Suprapubic skin (tissue), 4 donors: ENCODE measurements at places on chromosomes 7 and 10. TPM values are rescaled to one million over a fixed set of nuclear protein-coding genes. Genes with fewer than 3 reads are reported as not detected.

Gene NPSR1
- total RNA-seq, result not detected

Gene ZNF804B
- not detected for total RNA-seq

Gene AKR1D1
- total RNA-seq, result not detected

Gene LRRN3
- total RNA-seq, result 0.30 TPM

Gene GPR85
- total RNA-seq, result 0.17 TPM

Gene TSPAN12
- total RNA-seq, result 1.7 TPM

Gene PDIA4
- 57.1 TPM for total RNA-seq

Gene ZNF239
- 0.57 TPM for total RNA-seq

Gene VIPR2
- not detected for total RNA-seq

Gene BICC1
- 6.9 TPM for total RNA-seq

- no peak for DNase-seq
Measured at GRCh38 chr7:7971308-7972040, 2.9 kb downstream of the GLCCI1 start.

DNA sequence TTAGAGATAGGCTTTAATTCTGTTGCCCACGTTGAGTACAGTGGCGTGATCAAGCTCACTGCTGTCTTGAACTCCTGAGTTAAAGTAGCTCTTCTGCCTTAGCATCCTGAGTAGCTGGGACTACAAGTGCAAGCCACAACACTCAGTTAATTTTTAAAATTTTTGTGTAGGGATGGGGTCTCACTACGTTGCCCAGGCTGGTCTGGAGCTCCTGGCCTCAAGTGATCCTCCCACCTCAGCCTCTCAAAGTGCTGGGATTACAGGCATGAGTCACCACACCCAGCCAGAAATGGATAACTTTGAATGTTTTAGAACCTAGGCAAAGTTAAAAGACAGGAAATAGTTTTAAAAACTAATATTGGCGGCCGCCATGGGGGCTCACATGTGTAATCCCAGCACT lies 43.9 kb upstream of the OTUD1 start:
- DNase-seq, result no peak

DNA sequence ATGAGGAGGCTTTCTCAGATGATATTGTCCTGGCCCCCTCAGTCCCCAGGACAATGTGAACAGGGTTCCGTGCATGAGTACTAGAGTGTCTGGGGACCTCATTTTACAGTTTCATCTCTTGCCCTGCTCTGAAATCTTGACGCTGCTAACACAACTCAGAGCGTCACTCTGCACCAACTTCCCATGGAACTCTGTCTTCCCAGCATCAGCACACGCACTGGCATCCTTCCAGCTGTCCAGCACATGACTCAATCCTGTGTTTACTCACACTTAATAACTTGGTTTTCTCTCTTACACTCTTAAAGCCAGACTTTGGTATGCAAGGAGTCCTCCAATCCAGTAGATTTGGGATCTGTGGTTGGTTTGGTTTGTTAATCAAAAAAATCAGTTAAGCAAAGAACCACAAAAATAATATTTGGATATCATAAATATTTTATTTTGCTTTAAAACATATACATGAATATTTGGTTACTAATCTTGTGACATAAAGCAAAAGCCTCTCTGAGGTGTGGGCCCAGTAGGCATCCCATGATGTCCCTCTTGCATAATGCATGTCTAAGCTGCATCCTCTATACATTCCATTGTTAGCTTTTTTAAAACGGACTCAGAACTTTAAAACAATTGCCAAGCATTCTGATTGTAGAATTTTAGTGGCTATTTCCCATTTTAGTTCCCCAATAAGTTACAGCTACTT lies 131.0 kb downstream of the CXCL12 start:
- DNase-seq, result no peak

GRCh38 chr10:73837072-73837471 lies 25.7 kb upstream of the NDST2 start:
- no peak for DNase-seq

- no peak for DNase-seq
Measured at GRCh38 chr7:24831240-24831639, 74.0 kb upstream of the GSDME start.

DNA sequence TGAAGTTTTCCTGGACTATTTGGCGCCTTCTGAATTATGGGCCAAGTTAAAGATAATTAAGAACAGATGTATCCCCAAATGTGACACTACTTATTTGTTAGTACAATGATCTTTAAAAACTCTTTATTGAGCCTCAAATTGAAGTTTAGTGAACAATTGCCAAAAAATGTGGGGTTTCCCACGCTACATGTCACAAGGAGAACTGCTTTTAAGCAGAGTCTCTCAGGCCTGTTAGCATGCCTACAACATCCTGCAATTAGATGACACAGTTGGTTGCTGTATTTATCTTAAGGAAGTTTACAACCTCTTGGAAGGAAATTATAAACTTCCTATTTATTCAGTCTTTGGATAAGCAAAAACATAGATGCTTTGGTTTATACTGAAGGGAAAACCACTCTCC lies 733.0 kb downstream of the TNS3 start:
- DNase-seq, result no peak

- no peak for DNase-seq
Measured at GRCh38 chr10:32412499-32412853, 33.5 kb upstream of the CCDC7 start.

- DNase-seq, result no peak
Measured at GRCh38 chr10:9992661-9993060, 1025.0 kb upstream of the CELF2 start.

DNA sequence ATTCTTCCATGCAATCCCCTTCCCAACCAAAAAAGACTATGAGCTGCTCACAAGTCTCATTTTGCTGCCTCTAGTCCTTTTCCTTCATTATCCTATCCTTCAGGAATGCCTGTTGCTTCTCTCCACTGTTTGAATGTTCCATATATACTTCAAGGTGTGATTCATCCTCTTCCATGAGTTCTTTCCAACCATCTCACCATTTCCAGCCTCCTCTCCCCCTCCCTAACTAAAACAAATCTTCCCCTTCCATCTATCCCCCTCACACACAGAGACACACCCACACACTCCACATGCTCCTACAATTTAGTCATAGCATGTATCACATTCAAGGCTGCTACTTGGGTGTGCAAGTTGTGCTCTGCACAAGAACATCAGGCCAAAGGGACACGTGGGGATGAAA lies 254.3 kb downstream of the DYNC1I1 start:
- no peak for DNase-seq

- DNase-seq, result no peak
Measured at GRCh38 chr10:61961278-61961677, 59.8 kb downstream of the ARID5B start.

DNA sequence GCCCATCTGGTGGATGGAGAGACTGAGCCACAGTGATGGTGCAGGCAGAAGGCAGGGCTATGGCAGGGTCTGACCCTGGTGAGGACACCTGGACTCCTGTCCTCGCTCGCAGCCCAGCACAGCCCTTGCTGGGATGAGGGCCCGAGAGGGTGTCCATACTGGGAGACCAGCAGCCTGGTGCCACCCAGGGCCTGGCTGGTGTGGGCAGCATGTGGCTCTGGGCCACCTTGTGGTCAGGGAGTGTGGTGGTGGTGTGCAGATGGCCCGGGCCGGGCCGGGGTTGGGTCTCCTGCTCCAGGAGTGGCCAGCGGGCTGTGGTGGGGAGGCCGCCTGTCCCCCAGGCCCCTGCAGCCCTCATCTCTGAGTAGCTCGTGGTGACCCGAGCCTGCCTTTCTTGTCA lies 14.9 kb downstream of the ADCY1 start:
- no peak for DNase-seq

DNA sequence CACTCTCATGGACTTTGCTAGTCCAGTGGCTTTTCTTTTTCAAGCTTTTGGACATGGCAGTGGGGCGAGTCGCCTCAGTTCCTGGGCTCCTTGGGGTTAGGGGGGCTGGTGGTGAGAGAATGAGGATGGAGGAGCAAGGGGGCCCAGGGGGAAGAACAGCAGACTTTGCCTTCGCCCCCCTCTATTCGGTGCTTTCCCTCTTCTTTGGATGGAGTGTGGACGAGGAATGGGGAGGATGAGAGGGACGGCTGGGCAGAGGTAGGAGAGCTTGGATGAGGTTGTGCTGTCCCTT lies 255 bp downstream of the MAGI2 start:
- no peak for DNase-seq

- DNase-seq, result no peak
Measured at GRCh38 chr10:99234791-99235657, 628 bp downstream of the HPSE2 start.

GRCh38 chr7:30734497-30734896 lies 17.4 kb upstream of the INMT start:
- DNase-seq, result no peak

DNA sequence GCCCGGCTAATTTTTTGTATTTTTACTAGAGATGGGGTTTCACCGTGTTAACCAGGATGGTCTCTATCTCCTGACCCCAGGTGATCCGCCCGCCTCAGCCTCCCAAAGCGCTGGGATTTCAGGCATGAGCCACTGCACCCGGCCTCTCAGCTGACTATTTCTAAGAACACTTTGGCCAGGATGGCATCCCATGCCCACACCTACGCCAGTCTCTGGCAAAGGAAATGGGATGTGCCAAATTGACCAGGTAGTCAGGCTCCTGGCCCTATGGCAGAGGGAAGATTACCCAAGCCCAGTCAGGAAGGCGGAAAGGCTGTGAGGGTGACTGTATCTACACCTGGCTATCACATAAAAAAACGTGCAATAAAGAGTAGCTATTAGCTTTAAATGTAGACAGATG lies 94.1 kb upstream of the DUSP5 start:
- DNase-seq, result no peak
